ENCODE measurements at places on chromosomes 6 and 20.

GRCh38 chr6:169803816-169804340 lies 52.5 kb downstream of the ERMARD start:
- no peak for DNase-seq

DNA sequence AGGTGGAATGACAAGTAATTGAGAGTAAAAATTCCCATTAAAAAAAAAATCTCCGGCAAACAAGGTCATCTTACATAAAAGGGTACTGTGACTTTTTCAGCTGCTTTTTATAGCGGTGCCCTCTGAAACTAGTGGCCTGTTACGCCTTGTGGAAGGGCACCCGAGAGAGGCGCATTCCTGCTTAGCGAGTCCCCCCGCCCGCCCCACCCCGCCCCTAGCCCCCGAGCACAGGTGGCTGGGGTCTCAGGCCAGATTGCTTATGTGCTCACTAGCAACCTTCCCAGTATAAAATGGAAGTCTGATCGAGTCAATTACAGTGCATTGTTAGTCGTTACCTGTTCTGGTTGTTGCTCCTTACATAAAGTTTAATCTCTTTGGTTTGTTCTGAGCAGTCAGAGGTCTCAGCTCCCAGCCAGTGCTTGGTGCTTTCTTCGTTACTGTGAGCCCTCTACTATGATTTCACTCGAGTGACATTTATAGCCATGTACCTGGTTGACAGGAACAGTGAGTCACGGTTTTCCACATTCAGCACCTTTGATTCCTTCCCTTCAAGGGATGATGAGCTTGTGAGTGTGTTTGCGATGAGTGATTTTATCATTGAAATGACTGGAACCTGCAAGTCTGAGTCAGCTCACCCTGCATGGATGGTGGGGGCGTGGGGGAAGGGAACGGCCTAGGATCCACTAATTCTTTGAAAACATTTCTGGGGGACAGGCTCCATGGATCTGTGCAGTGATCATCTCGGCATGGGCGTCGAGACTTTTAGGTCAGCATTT lies 47.6 kb downstream of the ZDHHC14 start:
- DNase-seq: no peak

- no peak for DNase-seq
These were observed 113.9 kb upstream of the CST7 start for GRCh38 chr20:24835195-24835594.

DNA sequence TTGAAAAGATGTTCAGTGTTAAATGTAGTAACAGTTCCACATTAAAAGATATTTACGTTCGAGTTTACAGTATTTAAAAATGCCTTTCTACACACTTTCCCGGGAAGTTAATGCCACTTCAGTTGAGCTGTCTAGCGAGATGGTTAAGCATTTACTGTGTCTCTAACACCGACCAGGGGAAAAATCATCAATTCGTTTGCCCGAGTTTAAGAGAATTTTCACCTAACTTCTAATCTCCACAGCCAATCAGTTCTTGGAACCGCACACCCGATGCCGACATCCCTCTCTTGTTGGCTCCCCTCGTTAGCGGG lies 58.2 kb downstream of the FAM217A start:
- no peak for DNase-seq

GRCh38 chr6:64023693-64024092 lies 388.1 kb downstream of the PHF3 start:
- no peak for DNase-seq

- DNase-seq: no peak
These were observed 48.7 kb upstream of the TAB2 start for GRCh38 chr6:149268768-149269167.

- DNase-seq: no peak
These were observed 273.5 kb upstream of the POU3F2 start for GRCh38 chr6:98560841-98561240.

GRCh38 chr6:38470548-38470947 lies 169.2 kb downstream of the BTBD9 start:
- DNase-seq: no peak

DNA sequence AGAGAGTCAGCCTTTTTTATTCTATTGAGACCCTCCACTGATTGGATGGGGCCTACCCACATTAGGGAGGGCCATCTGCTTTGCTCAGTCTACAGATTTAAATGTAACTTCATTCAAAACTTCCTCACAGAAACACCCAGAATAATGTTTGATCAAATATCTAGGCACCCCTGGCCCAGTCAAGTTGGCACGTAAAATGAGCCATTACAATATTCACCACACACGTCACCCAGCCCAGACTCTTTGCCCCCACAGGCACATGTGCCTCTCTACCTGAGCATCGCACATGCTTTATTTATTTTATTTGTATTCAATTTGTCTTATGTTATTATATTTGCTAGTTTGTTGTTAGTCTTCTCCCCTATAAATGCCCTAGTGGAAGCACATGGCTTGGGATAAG lies 70.9 kb upstream of the EYA2 start:
- no peak for DNase-seq

DNA sequence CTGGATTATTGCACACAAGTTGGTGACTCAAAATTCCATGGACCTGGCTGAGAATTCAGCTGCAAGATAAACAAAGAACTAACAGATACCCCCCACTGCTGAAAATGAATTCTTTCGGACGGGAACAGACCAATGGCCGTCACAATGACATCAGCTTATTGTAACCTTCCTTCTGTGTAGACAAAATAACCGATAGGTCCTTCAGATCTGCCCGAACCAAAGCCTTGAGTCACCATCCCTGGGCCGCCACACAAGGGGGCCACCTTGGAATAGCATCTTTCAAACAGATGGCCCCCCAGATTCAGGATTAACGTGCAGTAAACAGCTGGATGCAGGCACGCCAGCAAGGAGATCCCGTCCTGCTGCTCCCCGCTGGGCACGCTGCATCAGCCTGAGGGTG lies 214.0 kb upstream of the EXOC2 start:
- no peak for DNase-seq

DNA sequence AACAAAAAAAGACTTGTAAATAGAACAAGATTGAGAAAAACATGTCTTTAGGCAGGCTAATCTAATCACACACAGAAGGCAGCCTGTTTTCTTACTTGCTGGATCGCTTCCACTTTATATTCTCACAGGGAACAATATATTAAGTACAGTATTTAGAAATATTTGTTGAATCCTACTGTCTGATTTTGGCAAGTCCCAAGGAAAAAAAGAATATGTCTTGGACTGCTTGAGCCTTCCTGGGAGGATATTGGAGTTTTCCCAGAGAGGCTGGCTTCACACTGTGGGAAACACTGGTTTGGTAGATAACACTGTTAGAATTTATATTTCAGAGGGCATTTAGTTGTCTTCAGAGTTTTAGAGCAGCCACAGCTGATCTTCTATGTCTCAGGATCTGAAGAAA lies 229.7 kb downstream of the PRL start:
- DNase-seq: no peak

- no peak for DNase-seq
These were observed 23.6 kb downstream of the BCL2L1 start for GRCh38 chr20:31698803-31699718.

DNA sequence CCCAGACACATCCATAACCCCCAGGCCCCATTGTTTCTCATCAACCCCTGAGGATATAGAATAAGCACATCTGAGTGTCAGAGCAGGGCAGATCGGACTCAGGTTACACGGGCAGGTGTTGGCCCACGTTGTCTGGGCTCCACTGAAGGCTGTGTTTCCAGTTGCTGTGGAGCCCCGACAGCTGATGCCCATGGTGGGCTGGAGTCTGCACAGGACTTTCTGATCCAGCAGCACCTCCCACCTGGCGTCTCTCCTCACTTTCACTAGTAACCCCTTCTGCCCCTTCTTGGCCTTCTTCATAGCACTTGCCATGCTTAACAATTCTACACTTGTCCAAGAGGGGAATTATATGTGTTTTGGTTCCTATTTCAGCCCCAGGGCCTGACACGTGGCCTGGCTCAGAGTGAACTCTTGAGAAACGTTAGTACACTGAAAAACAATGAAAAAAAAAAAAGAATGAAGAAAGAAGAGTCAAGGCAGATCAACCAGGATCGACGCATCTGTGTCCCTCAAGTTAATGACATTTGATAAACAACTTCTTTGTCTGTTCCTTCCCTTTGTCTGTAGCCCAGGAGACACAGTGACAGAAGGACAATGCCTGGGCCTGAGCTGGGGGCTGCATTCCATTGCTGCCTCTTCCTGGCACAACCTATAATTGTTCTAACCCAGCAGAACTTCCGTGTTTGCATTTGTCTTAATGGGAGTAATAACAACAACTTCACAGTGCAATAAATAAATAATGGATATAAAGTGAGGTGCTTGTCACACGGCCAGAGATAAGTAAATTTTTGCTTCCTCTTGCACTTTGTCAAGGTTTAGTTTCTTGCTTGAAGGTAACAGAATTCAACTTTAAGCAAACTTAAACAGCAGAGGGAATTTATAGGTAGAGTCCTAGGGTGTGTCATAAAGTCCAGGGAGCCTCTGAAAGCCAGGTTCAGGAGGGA lies 224.2 kb upstream of the SSTR4 start:
- no peak for DNase-seq

- no peak for DNase-seq
These were observed at the start of gene BMP2 for GRCh38 chr20:6767536-6768227. Gene BMP2 (plus strand): TSS chr20:6767686. CDS start chr20:6770127, 2,441 bp downstream.

Data from DND-41 (cell line).